Suppressor macrophage treated with lipopolysaccharide for 4 hours (primary cell): ENCODE measurements at places on chromosomes 5 and 9.

DNA sequence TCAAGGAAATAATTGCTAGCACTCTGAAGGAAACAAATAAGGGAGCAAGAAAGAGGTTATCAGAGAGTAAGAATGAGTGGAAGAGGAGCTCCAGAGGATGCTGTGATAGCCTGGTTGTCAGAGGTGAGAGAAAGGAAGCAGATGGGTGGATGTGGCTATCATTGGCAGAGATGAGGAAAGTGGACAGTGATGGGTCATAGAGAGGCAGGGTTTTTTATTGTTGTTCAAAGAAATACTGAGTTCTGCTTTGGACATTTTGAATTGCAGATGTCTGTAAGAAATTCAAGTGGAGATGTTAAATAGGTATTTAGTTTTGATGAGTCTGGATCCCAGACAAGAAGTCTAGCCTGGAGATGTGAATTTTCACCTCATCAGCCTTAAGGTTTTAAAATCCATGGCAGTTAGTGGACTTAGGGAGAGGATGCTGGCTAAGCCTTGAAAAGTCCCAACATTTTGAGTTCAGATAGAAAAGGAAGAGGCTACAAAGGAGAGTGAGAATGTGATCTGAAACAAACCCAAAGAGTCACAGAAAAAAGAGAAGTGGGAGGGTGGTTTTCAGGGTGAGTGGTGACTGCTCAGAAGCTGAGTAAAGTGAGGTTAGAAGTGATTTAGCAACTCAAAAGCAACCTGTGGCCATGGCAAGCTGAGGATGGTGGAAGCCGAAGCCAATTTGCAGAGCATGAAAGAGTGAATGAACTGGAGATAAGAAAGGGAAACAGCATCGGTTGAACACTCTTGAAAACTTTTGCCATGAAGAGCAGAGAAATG lies 50.4 kb downstream of the PPIC start:
- DNase-seq, result peak; percentile 9

DNA sequence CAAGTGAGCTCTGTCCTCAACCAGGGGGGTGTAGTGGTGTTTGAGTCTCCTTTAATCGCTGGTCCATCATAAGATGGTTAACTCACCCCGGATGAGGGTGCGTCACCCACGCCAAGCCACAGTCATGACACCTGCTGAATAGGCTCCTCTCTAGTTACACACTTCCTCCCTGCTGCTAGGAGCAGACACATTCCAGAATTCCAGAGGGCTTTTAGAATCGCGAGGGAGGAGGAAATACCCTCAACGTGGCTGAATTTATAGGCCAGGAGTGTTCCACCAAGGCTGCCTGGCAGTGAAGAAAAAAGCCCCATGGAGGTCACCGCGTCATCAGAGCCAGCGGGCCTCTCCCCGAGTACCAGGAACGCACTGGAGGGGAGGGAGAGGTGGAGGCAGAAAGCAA lies 5.1 kb downstream of the GLRX start:
- DNase-seq, result peak; percentile 66

- DNase-seq, result peak; percentile 84
These were observed 11.1 kb downstream of the REXO4 start for GRCh38 chr9:133406480-133407307.

DNA sequence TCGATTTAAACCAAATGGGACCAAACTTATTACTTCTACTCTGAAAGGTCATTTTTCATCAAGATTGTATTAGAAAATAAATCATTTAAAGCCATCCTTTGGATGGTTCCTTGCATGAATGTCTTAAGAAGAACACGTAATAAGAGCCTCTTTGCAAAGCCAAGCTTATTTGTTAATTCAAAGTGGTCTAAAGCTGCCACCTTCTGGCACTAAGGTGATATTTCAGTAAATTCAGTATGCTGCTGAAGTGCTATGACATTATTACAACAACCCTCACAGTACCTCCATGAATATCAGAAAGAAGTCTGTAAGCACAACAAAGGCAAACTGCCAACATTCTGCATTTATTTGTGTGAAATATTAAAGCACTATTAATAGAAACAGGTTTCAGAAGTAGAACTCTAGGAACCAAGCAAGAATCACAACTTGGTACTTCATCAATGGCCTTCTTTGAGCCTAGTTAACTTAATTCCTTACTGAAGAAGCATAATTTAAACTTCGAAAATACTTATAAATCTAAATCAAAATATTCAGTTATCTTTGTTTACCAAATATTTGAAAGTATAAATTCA lies 53.1 kb upstream of the TYRP1 start:
- DNase-seq, result peak; percentile 3

- DNase-seq, result no peak
These were observed 121.5 kb upstream of the SNX2 start for GRCh38 chr5:122653087-122654017.

DNA sequence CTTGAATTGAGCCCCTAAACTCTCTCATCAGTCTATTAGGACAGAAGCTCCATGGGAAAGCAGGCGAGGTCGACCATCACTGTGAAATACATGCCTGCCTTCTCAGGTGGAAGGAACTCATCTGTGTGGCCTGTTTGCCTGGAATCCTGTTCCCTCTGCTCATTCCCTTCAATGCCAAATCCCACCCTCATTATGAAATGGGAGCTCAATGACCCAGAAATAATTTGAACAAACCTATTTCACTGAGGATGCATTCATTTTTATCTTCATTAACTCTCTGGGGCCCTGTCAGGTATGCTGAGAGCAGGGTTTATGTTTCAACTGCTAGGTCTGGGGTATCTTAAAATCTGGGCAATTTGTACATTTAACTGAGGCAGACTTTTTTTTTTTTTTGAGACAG lies 142.2 kb downstream of the MED27 start:
- no peak for DNase-seq

- DNase-seq, result no peak
These were observed 41.3 kb downstream of the LNPEP start for GRCh38 chr5:96977228-96977627.

- DNase-seq, result peak; percentile 57
These were observed 16.1 kb downstream of the NIPSNAP3B start for GRCh38 chr9:104779946-104780535.

- peak; percentile 45 for DNase-seq
These were observed 492.4 kb upstream of the KLF4 start for GRCh38 chr9:107982001-107982400.

- DNase-seq, result no peak
These were observed 41.6 kb downstream of the MYO10 start for GRCh38 chr5:16894236-16895057.

GRCh38 chr5:116013936-116014335 lies 18.3 kb upstream of the ARL14EPL start:
- no peak for DNase-seq

DNA sequence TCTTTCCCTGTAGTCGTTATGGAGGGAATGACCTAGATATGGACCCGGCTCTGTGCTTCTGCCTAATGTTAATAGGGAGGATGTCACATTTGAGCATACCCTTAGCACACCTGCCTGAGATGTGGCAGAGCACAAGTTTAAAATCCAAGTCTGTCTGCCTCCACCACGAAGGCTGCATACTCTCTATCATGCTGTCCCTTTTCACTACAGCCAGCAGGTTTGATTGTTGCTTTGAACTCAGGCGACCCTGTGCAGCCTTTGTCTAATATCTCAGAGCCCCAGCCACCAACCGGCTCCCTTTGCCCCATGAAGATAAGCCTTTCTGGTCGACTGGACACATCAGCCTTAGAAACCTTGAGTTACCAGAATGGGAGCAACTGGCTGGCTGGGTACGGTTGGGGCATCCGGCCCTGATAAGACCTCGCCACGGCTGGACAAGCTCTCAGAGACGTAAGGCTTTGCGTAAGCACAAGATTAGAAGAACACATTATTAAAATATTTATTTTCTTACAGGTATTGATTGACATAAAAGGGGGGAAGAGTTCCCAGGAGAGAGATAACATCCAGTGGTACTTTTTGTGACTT lies 222.0 kb upstream of the TRIM32 start:
- no peak for DNase-seq
